ELF-1 (cell line): ENCODE measurements at places on chromosomes 11 and 22.

GRCh38 chr22:25100402-25100801 is 99.3 kb upstream of the CRYBB3 start:
- DNase-seq = no peak

- DNase-seq = no peak
Observed at GRCh38 chr22:39220890-39221850, 23.6 kb downstream of the PDGFB start.

GRCh38 chr22:49108636-49109315 is 718.9 kb downstream of the BRD1 start:
- DNase-seq = no peak

DNA sequence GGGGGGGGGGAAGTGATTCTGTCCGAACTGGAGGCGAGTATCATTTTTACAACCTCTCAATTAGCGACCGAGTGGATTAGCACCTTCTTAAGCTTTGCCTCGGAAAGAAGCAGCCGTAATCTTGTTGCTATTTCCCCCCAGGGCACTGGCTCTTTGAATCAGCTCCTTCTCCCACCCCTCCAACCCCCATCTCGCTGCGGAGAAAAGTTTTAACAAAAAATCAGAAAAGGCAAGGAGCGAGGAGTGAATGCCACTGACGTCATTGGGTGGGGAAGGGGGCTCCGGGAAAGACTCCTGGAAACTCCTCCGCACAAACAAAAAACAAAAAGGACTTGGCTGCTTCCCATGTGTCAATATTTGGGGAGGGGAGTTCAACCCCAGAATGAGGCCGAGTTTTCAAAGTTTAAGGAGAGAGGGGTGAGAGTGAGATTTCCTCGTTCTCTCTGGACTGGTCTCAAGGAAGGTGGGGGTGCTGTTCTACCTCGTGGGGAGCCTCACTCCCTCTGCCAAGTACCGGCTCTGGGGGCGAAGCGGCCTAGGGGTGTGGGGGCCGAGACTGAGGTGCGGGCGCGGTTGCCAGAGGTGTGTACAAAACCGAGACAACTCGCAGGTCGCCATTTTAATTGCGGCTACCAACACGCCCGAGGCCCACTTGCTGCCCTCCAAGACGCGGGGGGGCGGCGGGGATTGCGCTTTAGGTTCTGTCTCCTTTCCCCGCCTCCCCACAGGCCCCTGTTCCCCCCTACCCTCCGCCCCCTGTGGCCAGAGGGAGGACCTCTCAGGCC is 2.5 kb upstream of the PAX6 start:
- DNase-seq = peak; percentile 71

- DNase-seq = peak; percentile 91
Observed at GRCh38 chr22:46574993-46575910, 37.8 kb upstream of the CELSR1 start.

DNA sequence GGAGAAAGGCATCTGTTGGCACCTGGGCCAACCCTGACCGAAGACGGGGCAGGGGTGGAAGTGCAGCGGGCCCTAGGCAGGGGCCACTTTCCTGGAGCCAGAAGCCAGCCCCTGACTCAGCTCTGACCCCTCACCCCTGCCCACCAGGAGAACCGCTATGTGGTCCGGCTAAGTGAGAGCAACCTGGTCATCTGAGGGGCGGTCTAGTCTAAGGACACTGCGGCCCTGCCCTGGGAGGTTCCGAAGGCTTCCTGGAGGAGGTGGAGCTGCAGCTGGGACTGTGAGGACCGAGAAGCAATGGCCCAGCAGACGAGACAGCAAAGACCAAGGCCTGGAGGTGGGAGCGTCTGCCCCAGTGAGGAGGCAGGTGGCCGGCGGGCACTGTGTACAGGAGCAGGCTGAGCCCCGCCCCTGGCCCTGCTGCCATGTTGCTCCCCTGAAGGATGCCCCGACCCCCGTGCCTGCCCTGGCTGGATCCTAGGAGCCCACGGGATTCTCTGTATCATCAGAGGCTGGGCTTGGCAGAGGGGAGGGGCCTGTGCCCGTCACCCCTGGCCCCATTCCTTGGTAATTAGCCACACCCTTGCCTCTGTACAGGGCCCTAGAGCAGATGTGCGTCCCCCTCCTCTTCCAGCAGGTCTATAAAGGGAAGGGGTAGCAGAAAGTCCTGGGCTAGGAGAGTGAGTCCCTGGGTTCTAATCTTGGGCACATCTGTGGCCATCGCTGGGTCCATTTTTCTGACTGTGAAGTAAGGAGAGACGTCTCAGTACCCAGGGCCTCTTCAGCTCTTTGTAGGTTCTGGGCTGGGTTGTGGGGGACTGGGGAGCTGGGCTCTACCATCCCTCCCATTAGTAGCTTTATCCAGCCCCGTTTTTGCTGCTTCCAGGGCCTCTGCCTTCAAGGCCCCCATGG is 19.4 kb downstream of the RELT start:
- no peak for DNase-seq

- peak; percentile 14 for DNase-seq
Observed at GRCh38 chr22:34102633-34103032, 182.4 kb upstream of the LARGE1 start.

GRCh38 chr22:24209016-24209415 is 27.7 kb downstream of the SUSD2 start:
- DNase-seq = no peak

GRCh38 chr11:41005986-41006385 is 453.5 kb downstream of the LRRC4C start:
- DNase-seq = no peak

DNA sequence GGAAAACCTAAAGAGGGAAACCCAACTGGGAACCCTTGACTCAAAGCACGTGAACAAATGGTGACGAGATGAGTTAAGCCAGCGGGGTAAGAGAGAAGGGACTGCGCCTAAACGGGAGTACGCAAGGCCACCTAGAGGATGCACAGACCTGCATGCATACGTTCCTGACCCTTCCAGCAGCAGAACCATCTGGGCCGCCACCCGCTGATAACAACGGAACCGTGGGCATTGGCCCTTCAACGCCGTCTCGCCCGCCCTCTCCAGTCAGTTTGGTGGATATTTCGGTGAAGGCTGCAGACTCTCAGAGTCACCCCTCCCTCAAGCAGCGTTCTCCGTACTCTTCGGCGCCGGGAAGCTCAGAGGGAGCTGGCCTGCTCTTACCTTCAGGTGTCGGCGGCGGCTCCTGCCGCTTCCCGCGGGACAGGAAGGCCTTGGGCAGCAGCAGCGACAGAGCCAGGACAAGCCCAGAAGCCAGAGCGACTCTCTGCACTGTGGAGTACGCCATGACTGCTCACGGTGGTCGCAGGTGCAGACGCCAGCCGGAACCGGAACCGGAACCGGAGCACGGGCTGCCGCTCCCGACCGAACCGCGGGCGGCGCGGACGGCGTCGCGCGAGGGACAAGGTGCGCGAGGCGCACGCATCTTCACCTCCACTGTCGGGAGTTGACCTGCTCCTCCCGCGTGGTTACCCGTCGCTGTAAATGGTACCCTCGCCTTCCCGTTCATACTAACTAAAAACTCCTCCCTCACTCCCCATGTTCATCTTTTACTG is at the start of gene RIC3:
RIC3 (minus strand) TSS at position 541 of the 773 bp plus-strand sequence; CDS start at position 505, 36 bp downstream.
- DNase-seq = peak; percentile 69

DNA sequence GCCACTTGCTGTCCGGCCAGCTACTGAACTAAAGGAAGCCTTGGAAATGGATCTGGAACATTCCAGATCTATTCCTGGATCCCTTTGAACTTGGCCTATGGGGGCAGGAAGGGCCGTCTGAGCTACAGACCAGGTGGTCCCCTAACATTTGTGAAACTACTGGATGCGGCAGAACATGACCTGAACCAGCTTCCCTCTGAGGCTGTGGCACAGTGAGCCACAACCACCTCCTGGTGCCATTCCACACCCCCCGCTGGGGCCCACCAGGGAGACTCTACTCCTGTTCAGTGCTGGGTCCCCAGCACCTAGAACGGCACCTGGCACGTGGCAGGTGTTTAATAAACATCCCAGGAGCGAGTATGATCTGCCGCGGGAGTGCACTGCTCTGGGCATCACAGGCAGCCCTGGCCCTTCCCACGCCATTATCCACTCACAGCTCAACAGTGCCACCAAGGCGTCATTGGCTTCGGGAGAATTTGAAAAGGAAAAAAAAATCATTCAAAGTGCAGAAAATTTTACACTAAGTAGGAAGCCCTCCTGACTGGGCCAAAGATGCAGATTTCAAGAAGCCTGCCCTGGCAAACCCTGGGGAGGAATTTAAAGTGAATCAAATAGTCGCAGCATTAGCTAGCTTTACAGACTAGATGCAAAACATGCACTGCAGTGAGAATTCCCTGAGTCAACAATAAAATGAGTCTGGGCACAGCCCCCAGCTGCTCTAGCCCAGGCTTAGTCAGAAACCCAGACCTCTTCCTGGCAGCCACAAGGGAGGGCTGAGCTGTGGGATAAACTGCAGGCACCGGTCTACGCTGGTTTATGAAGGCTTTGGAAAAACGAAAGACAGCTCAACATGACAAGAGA is 14.3 kb upstream of the EFCAB6 start:
- peak; percentile 45 for DNase-seq

DNA sequence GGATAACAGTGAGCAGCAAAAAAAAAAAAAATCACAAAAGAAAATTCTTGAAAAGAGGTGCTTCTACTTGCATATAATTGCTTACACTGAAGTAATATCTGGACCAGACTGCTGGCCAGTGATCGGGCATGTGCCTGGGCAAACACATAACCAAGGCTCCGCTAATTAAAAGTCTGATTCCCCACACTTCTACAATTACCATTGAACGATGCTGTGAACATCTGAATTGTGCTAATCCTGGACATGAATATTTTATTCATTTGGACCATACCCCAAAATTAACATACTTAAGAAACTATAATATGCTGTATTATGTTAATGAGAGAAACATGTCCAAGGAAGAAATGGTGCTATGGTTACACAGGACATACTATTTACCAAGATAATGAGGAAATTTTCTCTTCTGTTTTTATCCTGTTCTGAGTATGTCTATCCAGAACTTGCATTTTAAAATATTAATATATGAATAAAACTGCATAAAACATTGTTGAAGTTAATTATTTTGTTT is 69.8 kb downstream of the LRRC4C start:
- DNase-seq = no peak

DNA sequence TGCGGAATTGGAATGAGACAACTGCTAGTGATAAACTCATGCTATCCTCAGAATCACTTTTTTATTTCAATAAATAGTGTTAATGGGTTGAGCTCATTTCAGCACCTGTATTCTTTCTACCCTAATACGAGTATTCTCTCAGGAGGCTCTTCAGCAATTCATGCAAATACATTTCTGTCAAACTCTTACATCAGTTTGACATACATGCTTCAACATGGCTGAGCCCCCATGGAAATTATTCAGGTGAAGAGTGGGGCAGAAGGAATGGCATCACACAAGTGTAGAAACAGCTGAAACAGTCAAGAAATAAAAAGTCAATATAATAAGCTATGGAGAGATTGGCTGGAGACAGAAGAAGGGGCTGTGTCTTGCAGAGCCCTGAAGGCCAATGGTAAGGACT is 77.8 kb upstream of the SNX19 start:
- DNase-seq = no peak

- DNase-seq = no peak
Observed at GRCh38 chr11:82676483-82677094, 57.1 kb downstream of the FAM181B start.

DNA sequence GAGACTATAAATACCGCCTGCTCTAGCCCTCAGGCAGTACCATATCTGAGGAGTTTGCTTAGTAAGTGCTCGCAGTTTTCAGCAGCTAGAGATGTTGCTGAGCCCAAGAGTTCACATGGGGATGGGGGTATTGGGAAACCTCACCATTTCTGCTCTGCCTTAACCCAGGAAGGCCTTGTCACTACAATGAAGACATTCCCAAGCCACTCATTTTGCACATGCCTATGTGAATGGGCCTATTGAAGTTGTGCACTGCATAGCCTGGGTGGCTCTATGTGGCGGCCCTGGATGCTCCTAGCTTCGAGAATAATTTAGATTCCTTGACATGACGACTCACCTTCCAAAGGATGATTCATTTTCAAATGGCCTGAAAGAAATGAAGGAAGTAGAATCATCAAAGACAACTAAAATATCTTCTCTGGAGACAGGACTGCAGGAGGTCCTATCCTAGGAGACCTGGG is 163.4 kb downstream of the ADAMTS15 start:
- no peak for DNase-seq

GRCh38 chr11:64342869-64343745 is 3.1 kb downstream of the CCDC88B start:
- DNase-seq = no peak

DNA sequence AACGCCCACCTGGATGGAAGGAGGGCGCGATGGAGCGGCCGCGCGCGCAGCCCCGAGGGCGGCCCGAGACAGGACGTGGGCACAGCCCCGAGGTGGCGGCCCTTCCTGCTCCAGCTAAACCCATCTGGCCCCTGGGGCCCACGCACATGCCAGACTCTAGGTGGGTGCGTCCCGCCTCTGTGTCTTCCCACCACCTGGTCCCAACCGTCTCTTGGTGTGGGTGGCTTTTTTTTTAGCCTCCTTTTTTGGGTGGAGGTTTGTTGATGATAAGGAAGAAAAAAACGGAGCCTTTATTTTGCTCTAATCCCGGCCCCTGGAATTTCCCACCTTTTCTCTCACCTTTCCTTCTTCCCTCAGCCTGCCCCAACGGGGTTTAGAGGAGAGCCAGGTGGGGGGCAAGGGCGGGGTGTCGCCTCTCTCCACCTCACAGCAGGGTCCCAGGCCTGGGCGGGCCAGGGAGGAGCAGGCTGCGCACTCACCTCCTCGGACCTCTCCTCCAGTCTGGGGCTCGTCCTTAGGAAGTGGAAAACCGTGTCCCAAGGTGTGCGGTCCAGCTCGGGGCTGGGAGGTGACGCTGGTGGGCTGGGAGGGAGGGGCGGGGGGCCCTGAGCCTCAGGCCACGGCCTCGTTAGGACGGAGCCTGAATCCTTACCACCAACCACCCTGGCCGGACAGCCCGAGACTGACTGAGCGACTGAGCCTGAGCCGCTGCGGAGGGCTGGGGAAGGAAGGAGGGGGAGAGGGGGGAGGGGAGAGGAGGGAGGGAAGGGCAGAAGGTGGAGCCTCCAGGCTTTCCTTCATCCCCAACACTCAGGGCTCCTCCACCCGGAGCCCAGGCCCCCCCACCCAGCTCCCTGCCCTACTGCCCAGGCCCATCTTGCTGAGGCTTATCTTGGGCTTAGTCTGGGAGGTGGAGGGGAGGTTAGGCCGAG is at the start of gene SOX10:
SOX10 (minus strand) TSS at position 696 of the 932 bp plus-strand sequence. CDS start 771 bp downstream, outside the sequence.
- DNase-seq = peak; percentile 24

DNA sequence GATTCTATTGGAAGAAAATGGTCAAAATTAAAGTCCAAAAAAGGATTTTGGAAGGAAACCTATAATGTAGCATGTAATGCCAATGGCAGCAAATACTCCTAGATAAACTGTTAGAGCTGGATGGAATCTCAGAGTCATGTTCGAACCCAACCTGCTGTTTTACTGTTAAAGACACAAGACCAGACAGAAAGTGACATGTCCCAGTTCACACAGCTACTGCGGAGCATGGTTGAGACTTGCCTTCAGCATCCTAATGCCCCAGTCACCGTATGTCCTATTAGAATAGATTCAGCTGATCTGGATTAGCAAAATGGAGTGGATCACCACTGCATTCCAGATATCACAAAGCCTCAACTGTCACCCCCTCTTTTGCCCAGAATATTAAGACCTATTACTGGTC is 14.9 kb downstream of the PISD start:
- no peak for DNase-seq
